ENCODE measurements at places on chromosomes 11 and 22. TPM values are rescaled to one million over a fixed set of nuclear protein-coding genes. Genes with fewer than 3 reads are reported as not detected.

- no peak for DNase-seq
These were observed 102.6 kb upstream of the RASSF10 start for GRCh38 chr11:12906501-12906900.

- no peak for DNase-seq
These were observed 648.4 kb downstream of the ETS1 start for GRCh38 chr11:127939000-127939399.

DNA sequence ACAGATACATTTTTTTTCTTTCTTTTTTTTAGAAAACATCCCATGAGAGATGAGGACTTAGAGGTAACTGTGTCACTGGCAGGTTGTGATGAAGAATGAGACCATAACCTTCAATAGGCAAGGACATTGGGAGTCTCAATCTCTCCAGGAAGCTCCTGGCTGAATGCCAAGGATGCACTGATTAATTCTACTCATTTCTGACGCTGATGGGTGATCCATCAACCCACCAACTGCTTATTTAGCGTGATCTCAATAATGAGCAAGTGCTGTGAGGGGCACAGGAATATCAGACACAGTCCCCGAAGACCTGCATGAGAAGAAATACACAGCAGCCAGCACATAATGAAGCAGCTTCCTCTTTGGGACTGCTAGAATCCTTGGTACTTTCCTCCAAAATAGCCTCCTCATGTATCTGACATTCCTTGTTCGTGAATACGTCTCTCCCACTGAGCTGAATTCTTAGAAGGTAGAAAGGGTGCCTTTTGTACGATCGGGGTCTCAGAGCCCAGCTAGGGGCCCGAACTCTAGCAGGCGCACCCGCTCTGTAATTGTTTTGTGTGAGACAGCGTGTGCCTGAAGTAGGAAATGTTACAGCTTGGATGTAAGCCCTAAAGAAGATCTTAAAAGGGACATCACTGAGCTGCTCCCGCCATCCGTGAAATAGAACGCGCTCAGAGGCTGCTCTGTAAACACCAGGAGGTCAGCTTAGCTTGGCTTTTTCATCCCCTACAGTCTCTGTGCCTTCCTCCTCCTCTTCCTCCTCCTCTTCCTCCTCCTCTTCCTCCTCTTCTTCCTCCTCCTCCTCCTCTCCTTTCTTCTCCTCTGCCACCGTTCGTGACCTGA is 7.2 kb downstream of the CLMP start:
- no peak for DNase-seq

DNA sequence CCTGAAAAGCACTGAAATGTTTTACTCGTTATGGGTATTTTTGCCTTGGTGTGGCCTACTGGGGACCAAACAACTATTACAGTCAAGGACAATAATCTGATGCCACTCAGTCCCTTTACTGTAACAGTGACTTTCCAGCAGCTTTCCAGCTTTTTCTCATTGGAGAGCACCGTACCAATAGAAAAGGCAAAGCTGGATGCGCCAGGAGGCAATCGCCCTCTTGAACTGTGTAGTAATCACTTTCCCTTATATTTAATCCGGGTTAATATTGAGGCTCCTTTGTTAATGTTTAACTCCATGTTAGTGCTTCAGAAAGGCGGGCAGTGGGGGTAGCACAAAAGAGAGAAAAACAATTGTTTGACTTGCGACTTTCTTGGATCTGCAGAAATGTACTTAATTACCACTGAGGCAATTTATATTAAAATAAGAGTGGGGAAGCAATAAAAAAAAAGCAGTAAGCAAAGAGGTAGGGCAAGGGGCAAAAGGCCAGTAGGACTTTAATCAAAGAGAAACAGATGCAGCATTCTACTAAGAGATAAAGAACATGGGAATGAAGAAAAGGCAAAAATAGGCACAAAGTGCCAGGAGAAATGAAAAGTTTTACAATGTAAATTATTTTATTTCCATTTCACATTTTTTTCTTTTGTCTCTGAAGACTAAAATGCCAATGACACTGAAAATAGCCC is 81.6 kb downstream of the LRRC4C start:
- no peak for DNase-seq

- DNase-seq, result no peak
These were observed 57.8 kb downstream of the OTOG start for GRCh38 chr11:17604915-17605233.

GRCh38 chr11:71563406-71563805 is 2.0 kb upstream of the KRTAP5-10 start:
- DNase-seq, result no peak

- DNase-seq, result no peak
These were observed 88.8 kb downstream of the ABTB2 start for GRCh38 chr11:34268906-34269430.

DNA sequence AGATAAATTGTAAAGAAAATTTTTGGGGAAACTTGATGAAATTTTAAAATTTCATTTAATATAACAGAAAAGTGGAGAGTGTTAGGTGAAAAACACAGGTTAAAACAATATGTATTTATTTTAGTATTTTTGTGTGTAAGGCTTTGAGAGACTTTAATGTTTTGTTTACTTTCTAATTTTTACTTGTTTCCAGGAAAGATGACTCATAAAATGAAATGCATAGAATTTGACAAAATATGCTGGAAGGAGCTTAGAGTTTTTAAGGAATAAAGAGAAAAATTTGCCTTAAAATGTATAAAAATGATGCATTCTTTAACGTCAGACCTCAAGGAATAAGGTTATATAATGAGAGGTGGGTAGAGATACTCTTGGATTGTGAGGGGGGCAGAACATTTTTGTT is 1205.1 kb upstream of the CNTN5 start:
- no peak for DNase-seq

DNA sequence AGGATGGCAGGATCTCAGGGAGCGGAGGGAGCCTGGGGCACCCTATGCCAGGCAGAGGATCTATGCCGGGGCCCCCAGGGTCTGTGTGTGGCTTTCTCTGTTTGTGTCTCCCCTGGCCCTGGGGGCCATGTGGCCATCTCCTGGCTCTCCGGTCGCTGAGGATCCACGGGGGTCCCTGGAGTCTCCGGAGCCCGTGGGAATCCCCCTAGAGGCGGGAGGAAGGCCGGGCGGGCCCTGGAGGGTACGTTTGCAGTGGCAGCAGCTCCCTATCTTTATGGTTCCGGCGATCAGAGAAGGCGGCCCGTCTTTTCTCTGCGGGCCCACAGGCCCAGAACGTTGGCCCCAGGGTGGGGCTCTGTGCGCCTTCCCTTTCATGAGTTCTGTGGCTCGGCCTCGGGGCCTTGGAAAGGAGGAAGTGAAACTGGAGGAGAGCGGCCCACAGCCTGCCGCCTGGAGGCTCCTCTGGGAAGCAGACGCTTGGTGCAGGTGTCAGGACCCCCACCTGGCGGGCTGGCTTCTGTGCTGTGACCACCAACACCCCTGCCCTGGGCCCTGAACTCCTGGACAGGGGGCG is 82.1 kb downstream of the KCNQ1 start:
- no peak for DNase-seq

- no peak for DNase-seq
These were observed 420.4 kb upstream of the CCDC90B start for GRCh38 chr11:83706566-83706965.

- DNase-seq, result no peak
These were observed 33.2 kb downstream of the CSF2RB start for GRCh38 chr22:36946421-36947158.

- DNase-seq, result no peak
These were observed 42.4 kb upstream of the RCE1 start for GRCh38 chr11:66800720-66801428.

GRCh38 chr22:45598596-45599217 is 72.9 kb upstream of the ATXN10 start:
- DNase-seq, result no peak

GRCh38 chr11:97048481-97048880 is 658.7 kb downstream of the JRKL start:
- no peak for DNase-seq

DNA sequence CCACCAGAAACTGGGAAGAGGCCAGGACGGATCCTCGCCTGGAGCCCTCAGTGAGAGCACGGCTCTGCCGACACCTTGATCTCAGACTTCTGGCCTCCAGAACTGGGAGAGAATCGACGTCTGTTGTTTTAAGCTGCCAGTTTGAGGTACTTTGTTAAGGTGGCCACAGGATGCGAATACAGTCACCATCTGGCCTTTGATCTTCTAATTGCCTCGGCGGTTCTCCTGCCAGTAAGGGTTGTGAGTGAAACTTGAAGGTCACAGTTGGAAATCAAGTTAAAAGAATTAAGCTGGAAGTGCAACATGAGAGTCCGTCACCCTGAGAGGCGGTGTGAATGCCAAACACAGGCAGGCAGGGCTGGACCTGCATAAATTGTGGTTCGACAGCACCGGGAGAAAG is 27.9 kb downstream of the PARVB start:
- DNase-seq, result no peak

The CSF2RB gene
- total RNA-seq, result 0.57 TPM

The IGLL1 gene
- total RNA-seq, result not detected

The OR56A1 gene
- not detected for total RNA-seq

The PLAAT3 gene
- total RNA-seq, result 3.2 TPM

The APOA4 gene
- not detected for total RNA-seq

The EFCAB6 gene
- total RNA-seq, result not detected

The CECR2 gene
- 0.15 TPM for total RNA-seq

The C22orf23 gene
- not detected for total RNA-seq

The MS4A12 gene
- total RNA-seq, result not detected
